ENCODE measurements at places on chromosomes 7 and 10.

DNA sequence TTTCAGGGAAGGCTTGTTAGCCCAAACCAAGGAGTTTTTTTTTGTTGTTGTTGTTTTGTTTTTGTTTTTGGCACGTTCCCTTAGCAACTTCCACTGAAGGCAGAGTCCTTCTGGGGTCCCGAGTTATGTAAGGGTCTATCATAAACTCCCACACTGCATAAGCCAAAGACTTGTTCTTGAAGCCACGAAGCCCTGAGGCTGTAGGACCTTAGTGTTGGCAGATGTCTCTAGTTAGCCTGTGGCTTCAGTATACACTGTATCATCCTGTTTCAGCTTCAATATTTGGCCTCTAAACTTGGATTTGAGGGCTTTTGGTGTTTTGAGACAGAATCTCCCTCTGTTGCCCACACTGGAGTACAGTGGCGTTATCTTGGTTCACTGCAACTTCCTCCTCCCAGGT, 13.6 kb downstream of the KPNA7 start:
- no peak for DNase-seq

DNA sequence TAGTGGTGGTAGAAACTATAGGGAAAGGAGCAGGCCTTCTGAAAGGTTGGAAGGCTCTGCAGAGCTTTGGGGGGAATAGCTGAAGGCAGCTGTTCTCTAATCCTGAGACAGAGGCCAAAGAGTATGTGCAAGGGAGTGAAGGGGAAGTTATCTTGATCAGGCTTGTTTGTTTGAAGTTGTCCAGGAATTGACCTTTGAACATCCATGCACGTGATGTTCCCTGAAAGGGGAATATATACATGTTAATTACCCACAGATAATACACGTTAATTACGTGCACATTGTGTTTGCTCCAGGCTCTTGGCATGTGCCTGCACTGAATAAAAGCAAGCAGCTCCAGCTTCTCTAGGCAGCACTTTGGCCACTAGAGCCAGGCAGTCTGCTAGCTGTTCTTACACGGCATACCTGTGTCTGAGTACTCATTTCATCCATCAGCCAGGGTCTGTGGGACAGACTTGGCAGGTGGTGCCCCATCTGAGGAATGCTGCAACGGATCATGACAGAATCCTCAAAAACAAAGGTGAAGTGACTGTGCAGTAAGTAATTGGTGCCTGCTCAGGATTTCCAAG, 18.0 kb upstream of the STARD3NL start:
- DNase-seq = no peak

- no peak for DNase-seq
These were observed 12.1 kb upstream of the CDK6 start for GRCh38 chr7:92848441-92848840.

GRCh38 chr7:141573511-141573910, 22.3 kb downstream of the AGK start:
- DNase-seq = no peak

GRCh38 chr7:70183278-70183677, 585.0 kb downstream of the AUTS2 start:
- DNase-seq = no peak

- no peak for DNase-seq
These were observed 67.6 kb upstream of the PITRM1 start for GRCh38 chr10:3239920-3240894.

- DNase-seq = no peak
These were observed 330.7 kb downstream of the CDC14C start for GRCh38 chr7:49255054-49255453.

GRCh38 chr10:114879541-114880158, 58.1 kb downstream of the FHIP2A start:
- DNase-seq = peak; percentile 26

GRCh38 chr7:114959931-114960330, 38.0 kb downstream of the MDFIC start:
- DNase-seq = no peak

- DNase-seq = no peak
These were observed 80.0 kb upstream of the STK17A start for GRCh38 chr7:43502941-43503340.

GRCh38 chr7:29102558-29103151, 43.7 kb downstream of the CPVL start:
- peak; percentile 24 for DNase-seq

- no peak for DNase-seq
These were observed 95.0 kb downstream of the CALD1 start for GRCh38 chr7:134874407-134874806.

DNA sequence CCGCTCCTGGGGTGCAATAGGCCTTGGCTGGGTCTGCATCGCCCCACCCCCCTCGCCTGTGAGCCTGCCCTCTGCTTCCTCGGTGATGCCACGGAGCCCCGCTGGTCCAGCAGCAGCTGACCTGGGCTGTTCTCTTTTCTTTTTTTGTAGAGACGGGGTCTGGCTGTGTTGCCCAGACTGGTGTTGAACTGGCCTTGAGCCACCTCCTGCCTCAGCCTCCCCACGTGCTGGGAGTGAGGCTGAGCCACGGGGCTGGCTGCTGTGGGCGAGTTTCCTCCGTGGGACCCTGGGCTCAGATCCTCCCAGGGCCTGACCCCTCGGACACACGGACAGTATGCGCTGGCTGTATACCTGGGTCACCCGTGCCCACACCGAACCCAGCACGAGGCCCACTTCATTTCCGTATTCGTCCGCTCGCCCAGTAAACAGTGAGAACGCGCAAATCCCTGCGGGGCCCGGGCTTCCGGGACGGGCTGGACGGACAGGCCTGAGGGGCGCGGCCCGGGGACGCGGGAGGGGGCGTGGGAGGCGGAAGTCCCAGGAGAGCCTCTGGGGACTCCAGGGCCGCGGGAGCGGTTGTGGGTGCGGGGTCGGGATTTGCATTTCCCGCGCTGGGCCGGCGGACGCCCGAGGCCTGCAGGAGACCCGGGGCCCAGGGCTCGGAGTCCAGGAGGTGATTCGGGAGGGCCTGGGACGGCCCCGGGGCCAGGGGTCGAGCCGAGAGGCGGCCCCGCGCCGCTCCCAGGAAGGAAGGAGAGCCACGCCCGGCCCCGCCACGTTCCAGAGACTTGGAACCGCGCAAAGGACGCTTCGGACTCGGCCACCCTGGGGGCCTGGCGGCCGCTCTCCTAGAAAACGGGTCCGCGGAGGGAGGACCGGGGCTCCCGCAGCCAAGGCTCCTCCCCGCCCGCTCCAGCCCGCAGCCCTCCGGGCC, 57.7 kb upstream of the DNAJB6 start:
- DNase-seq = no peak

- DNase-seq = no peak
These were observed 8.3 kb upstream of the PRKAG2 start for GRCh38 chr7:151885202-151885580.

- DNase-seq = no peak
These were observed 14.3 kb downstream of the HKDC1 start for GRCh38 chr10:69234447-69234846.

DNA sequence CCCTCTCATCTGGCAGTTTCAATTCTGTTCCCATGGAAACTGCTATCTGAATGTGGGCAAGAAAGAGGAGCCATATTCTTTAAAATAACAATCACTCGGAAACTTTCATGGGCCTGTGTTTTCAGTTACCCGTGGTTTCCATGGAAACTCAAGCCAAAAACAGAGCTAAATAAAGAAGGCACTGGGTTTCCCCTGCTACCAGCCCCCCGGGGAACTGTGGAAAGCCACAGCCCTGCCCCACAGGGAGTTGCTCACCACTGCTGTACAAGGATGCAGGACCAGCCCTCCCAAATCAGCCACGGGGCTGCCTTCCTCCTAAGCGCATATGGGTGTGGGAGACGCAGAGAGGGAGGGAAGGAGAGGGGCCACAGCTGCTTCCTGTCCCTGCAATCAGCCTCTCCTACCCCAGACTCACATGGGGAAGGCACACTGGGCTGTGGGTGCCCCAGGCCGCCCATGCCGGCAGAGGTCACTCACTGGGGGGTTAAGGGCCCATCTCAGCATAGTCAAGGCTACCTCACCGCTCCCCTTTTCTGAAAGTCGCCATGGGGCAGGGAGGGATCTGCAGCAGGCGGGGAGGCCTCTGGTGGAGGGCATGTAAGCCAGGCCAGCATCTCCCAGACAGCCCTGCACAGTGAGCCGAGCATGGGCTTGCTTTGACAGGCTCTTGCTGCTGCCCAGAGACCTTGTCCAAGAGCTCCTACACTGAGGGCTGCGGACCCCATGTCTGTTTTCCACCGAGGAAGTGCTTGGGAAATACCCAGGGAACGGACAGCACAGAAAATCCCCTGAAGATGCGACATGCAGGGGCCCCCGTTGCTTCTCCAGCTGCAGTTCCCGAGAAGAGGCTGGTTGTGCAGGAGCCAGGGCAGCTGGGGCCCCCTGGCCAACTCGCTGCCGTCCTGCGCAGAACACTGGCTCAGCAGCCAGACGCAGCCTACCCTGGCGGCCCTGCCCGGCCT, 157.3 kb upstream of the PPP2R2D start:
- no peak for DNase-seq

DNA sequence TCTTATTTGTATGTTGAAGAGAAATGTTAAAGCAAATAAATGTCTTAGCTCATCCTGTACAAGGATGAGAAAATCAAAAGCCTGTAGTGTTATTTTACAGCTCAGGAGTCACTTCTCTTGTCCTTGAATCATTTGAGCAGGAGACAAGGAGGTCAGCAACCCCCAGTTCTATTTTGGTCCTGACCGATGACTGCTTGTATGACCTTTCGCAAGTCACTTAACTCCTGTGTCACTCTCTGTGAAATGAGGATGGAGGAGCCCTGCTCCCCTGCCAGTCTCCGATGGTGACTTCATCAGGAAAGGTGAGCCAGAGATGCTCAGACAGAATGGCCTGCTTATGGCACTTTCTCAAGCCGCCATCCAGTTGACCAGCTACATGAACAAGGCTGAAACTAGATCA, 101.0 kb downstream of the CELF2 start:
- DNase-seq = no peak

DNA sequence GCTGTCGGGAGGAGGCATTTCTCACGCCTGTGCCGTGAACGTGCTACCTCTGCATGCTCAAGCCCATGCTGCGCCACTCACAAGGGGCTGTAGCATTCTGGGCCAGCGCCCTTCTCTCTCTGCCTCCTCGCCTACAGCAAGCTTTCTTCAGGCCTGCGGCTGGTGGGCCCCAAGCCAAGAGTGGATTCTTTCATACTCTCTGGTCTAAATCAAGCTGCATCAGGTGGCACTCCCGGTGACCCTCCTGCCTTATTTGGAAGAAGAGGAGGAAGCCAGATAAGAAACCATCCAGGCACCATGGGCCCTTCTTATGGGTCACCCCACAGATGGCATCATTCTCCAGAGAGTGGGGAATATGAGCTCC, 86.7 kb upstream of the DUSP5 start:
- no peak for DNase-seq

DNA sequence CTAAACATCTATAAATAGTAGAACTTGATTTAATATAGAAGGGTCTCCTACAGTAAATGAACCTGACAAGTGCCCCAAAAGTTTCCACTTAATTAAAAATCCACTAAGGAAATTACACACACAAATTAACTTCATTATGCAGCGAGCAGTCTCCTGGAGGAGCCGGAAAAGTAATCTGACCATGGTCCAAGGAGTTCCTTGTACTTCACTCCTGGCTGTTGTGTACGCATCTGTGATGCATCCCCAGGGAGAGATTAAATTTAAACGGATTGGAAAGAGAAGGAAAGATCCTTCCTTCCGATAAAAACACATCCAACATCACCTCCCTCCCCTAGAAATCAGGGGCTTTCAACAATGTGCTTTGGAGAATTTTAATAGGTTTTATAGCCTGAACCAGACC, 85.5 kb downstream of the PARD3 start:
- no peak for DNase-seq

GRCh38 chr7:36967387-36967786, 243.1 kb upstream of the AOAH start:
- DNase-seq = no peak

- DNase-seq = no peak
These were observed 294.5 kb downstream of the AUTS2 start for GRCh38 chr7:69892790-69893189.

DNA sequence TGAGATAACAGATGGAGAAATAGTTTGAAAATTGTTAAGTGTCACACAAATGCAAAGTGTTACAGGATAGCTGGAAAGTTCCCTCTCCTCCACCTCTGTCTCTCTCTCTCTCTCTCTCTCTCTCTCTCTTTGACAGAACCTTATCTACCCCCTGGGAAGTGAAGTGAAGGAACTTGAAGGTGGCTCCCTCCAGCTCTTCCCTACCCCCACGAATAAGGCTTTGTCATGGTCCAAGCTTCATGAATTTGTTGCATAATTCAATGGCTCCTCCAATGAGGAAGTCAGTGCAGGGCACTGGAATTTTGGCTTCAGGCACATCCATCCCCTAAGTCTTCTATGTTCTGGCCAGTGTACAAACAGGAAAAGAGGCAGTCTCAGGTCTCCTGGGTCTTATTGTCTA, 66.4 kb downstream of the CDHR3 start:
- no peak for DNase-seq

GRCh38 chr7:74092964-74093471, 9.4 kb downstream of the LIMK1 start:
- no peak for DNase-seq

- DNase-seq = no peak
These were observed 136.5 kb downstream of the COBL start for GRCh38 chr7:51180092-51180491.

DNA sequence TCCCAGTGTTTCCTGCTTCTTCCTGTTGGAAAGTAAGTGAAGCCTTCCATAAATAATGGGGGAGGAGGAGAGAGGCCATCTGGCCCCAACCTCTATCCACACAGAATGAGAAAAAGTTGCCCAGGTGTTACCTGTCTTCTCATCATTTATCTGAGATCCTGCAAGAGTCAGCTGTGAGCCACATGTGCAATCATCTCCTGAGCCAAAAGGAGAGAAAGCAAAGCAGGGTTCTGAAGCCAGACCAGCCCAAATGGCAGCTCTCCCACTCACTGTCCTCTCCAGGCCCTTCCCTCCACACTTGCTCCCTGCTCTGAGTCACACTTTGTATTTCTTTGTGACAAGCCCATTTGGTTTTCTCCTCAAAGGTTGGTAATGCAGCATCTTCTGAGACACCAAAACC, 65.9 kb downstream of the FAM204A start:
- no peak for DNase-seq

Data from stimulated activated CD4-positive, alpha-beta T cell treated with anti-CD3 and anti-CD28 coated beads, Interleukin-1b, Interleukin-23, amount 100 ng/mL, for 4 hours (primary cell).